ENCODE measurements at places on chromosomes 4 and X. TPM values are rescaled to one million over a fixed set of nuclear protein-coding genes. Genes with fewer than 3 reads are reported as not detected.

- H3K4me3 ChIP-seq, result no peak overlapping the region
- no peaks in the 10 kb centered on the region for H3K4me1 ChIP-seq
Measured at GRCh38 chr4:154559494-154560418, 3.1 kb upstream of the FGB start.

DNA sequence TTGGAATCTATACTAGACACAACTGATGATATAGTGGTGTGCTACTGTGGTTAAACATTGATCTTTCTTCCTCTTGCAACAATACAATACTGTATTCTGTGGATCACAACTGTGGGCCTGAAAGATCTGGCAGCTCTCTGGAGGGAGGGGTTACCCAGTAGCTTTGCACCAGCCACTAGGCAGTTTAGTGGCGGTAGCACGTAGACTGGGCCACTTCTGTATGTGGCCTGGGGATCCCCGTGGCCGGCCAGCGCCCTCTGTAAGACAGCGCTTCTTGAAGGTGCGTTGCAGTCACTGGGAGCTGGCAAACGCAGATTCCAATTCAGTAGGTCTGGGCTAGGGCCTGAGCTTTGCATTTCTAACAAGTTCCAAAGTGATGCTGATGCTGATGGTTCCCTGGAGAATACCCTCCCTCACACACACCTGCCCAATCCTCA is 168.6 kb downstream of the MGST2 start:
- no peaks in the 10 kb centered on the region for H3K27me3 ChIP-seq
- no peak overlapping the region for H3K27ac ChIP-seq
- DNase-seq, result no peak
- no peaks in the 10 kb centered on the region for H3K36me3 ChIP-seq
- H3K4me1 ChIP-seq, result no peaks in the 10 kb centered on the region
- H3K4me3 ChIP-seq, result no peak overlapping the region

DNA sequence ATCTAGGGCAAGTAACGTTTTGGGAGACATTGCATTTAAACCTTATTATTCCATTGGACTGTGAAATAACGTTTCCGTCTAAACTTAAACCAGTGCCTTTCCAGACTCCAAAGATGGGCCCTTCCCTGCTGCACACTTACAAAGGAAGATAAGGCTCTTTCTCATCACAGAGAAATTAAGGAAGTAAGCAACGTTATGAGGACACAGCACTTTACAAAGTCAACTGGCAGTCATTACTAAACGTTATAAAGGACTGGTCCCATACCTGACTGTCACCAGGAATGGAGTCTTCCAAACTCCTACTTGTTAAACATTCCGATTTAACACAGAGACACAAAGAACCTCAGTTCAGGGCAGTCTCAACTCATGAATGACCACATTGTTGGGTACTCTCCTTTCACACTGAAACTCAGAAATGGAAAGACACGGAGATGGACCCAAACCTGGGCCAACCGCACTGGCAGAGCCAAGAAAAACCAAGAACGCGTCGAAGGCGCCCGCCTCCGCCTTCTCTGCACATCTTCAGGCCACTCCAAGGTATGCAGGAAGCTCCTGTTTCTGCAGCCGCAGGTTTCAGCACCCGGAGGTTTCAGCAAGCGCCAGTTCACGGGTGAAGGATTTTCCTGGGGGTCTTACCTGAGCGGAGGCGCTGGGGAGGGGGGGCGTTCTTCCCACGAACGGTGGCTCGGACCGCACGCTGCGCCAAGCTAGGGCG is 670 bp downstream of the PAPSS1 start:
- peaks cover 39% of the 10 kb centered on the region for H3K4me1 ChIP-seq
- H3K27me3 ChIP-seq, result no peaks in the 10 kb centered on the region
- H3K27ac ChIP-seq, result peak overlapping the region; percentile 66
- DNase-seq, result peak; percentile 78
- H3K4me3 ChIP-seq, result peak overlapping the region; percentile 98
- H3K36me3 ChIP-seq, result peaks cover 19% of the 10 kb centered on the region

GRCh38 chr4:10701702-10702460 is 17.3 kb upstream of the CLNK start:
- no peaks in the 10 kb centered on the region for H3K27me3 ChIP-seq
- no peak overlapping the region for H3K4me3 ChIP-seq
- no peak overlapping the region for H3K27ac ChIP-seq
- no peaks in the 10 kb centered on the region for H3K36me3 ChIP-seq

FGF13 gene
- total RNA-seq, result not detected

F11 gene
- not detected for total RNA-seq

HAND2 gene
- total RNA-seq, result not detected

FDCSP gene
- total RNA-seq, result not detected

GRCh38 chr4:118739022-118739713 is 54.0 kb downstream of the METTL14 start:
- H3K27ac ChIP-seq, result no peak overlapping the region
- no peak overlapping the region for H3K4me3 ChIP-seq
- peaks cover 57% of the 10 kb centered on the region for H3K36me3 ChIP-seq
- no peaks in the 10 kb centered on the region for H3K27me3 ChIP-seq

SPACA5 gene
- not detected for total RNA-seq

DNA sequence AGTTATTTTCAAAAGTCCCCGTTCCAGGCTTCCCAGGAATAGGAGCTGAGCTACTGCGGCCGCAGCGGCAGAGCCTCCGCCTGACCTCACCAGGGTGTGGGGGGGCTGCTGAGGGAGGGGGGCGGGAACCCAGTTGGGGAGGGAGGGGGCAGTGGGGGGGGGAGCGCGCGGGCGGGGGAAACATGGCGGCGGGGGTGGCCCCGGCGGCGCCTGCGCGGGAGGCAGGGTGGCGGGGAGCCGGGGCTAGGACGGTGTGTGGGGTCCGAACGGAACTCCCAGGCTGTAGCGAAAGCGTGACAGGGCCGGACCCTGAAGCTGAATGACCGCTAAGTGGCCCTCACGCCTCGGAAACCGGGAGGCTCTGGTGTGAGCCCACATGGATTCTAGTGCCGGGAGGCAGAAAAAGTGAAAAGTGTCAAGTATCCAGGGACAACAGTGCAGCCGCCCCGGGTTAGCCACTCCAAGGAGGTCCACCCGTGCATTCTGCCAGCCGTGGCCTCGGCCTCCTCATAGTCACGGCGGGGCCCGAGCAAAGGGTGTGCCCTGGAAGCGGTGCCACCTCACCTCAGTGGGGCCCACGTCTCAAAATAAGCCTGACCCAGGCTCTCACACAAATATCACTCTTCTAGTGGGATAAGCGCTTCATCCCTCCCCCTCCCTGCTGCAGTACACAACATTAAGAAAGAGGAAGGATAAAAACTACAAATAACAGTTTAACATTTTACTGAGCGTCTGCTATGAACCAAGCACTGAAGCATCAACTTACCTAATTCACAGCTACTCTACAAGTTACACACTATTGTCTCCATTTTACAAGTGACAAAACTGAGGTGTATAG is at the start of gene KLHL13:
Gene KLHL13 (minus strand): TSS at position 98 of the 838 bp plus-strand sequence. CDS start 88,337 bp downstream, outside the sequence.
- H3K36me3 ChIP-seq, result no peaks in the 10 kb centered on the region
- DNase-seq, result peak; percentile 48
- no peaks in the 10 kb centered on the region for H3K27me3 ChIP-seq
- peak within 1 kb of the TSS; percentile 66 for H3K4me3 ChIP-seq
- no peak within 1 kb of the TSS for H3K27ac ChIP-seq
- H3K4me1 ChIP-seq, result peaks cover 16% of the 10 kb centered on the region

DNA sequence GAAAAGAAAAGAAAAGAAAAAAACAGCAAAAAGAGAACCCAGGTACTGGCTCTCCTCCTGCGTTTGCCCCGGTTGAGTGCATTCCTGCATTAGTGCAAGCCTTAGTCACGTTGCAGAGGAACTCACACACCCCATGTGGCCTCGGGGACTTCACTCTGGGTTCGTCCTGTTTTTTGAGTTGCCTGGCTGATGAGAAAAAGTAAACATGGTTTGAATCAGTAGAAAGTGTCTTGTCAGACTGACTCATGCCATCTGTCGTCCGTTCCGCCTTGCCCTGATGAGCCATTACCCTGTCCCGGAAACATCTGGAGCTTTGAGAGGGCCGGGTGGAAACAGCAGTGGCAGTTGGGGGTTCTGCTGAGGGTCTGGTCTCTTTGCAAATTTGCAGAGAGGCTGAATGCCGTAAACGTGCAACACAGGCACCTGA is 16.3 kb downstream of the CD99 start:
- peak overlapping the region; percentile 87 for H3K27ac ChIP-seq
- peak; percentile 81 for DNase-seq

DNA sequence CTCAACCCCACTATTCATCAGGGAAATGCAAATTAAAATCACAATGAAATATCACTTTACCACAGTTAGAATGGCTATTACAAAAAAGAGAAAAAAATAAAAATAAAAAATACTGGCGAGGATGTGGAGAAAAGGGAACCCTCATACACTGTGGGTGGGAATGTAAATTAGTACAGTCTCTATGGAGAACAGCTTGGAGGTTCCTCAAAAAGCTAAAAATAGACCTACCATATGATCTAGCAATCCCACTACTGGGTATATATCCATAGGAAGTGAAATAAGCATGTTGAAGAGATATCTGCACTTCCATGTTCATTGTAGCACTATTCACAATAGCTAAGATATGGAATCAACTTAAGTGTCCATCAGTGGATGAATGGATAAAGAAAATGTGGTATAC is 50.5 kb upstream of the PAGE1 start:
- H3K4me3 ChIP-seq, result no peak overlapping the region
- no peak for DNase-seq
- H3K27ac ChIP-seq, result no peak overlapping the region
- peaks cover 8% of the 10 kb centered on the region for H3K4me1 ChIP-seq
- H3K27me3 ChIP-seq, result no peaks in the 10 kb centered on the region

GRCh38 chr4:42350611-42351182 is 46.6 kb upstream of the SHISA3 start:
- no peaks in the 10 kb centered on the region for H3K4me1 ChIP-seq
- DNase-seq, result peak; percentile 15
- no peak overlapping the region for H3K4me3 ChIP-seq
- H3K27ac ChIP-seq, result no peak overlapping the region

ATXN3L gene
- not detected for total RNA-seq

DNA sequence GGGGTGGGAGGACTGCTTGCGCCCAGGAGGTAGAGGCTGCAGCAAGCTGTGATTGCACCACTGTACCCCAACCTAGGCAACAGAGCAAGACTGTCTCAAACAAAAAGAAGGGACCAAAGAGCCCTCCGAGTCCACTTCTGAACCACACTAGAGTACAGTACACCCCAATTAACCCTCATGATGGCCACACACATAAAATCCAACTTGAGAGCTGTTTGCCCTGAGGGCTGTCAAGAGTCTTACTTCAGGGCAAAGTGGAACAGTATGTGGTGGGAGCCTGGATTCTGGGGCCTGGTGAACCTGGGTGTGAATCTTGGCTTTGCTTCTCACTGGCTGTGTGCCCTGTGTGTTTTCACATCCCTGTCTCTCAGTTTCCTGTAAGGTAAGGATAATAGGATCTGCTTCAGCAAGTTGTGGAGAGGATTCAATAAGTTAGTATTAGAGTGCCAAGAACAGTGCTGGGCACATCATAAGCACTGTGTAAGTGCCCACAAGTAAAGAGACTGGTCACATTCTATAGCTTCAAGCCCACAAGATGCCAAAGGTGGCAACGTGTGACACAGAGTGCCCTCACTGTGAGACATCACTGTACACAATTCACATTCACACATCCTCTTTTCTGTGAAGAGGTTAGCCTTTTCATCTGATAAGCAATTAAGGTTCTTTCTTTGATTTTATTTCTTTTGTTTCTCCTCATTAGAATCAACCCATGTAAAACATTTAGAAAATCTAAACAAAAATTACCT is 52.1 kb downstream of the LEF1 start:
- H3K27me3 ChIP-seq, result no peaks in the 10 kb centered on the region
- H3K4me1 ChIP-seq, result no peaks in the 10 kb centered on the region
- H3K4me3 ChIP-seq, result no peak overlapping the region

- no peaks in the 10 kb centered on the region for H3K36me3 ChIP-seq
- H3K27me3 ChIP-seq, result no peaks in the 10 kb centered on the region
- H3K4me1 ChIP-seq, result no peaks in the 10 kb centered on the region
- no peak for DNase-seq
Measured at GRCh38 chr4:3462790-3463415, at the start of gene DOK7. TSS of gene DOK7 (plus strand) at chr4:3463306. CDS start at chr4:3463376, 70 bp downstream.

CD38 gene
- total RNA-seq, result 3.6 TPM

TBC1D25 gene
- 14.4 TPM for total RNA-seq

VCX3B gene
- total RNA-seq, result not detected

DNA sequence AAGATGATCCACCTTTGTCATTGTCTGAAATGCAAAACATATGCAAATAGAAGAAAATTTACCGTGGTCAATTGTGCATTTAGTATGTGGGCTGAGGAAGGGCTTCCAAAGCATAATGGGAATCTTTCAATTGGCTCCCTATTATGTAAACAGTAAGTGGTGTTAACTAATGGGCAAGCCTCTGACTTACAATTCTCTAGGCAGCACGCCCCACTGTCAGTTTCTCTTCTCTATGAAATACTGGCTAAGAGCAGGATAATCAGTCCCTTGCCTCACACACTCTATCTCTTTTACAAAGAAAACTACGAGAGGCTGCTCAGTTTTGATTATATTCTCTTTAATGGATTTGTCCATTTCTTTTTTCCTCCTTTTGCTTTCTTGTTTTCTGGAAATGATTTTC is 1272.6 kb downstream of the PCDH19 start:
- no peak overlapping the region for H3K4me3 ChIP-seq
- no peak for DNase-seq
- no peak overlapping the region for H3K27ac ChIP-seq
- no peaks in the 10 kb centered on the region for H3K36me3 ChIP-seq

GRCh38 chr4:186953599-186954260 is 230.1 kb upstream of the FAT1 start:
- no peak overlapping the region for H3K27ac ChIP-seq
- no peak for DNase-seq
- H3K36me3 ChIP-seq, result no peaks in the 10 kb centered on the region
- no peaks in the 10 kb centered on the region for H3K27me3 ChIP-seq
- H3K4me3 ChIP-seq, result no peak overlapping the region

- H3K27me3 ChIP-seq, result no peaks in the 10 kb centered on the region
- no peaks in the 10 kb centered on the region for H3K36me3 ChIP-seq
- DNase-seq, result no peak
- no peak overlapping the region for H3K27ac ChIP-seq
Measured at GRCh38 chrX:120271218-120271617, 20.6 kb downstream of the ZBTB33 start.

DCAF16 gene
- 54.0 TPM for total RNA-seq

GRCh38 chr4:12963291-12963690 is 520.8 kb downstream of the RAB28 start:
- DNase-seq, result no peak
- no peaks in the 10 kb centered on the region for H3K36me3 ChIP-seq
- H3K4me3 ChIP-seq, result no peak overlapping the region
- no peak overlapping the region for H3K27ac ChIP-seq

DNA sequence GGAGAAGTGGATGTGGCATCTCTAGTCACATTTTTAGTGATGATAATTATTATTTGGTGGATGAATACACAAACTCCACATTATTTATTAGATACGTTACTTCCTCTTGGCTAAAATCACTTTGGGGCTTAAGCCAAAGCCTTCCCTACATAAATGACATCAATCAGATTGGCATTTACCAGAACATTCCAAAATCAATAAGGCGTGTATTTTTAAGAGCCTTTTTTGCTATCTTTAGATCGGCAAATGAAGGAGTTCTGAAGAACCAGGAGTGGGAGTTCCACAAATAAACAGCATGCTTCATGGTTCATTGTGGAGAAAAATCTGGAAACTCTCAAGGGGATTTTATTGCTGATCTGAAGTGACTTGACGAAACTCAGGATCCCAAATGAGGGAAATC is 89.7 kb downstream of the AMELX start:
- H3K27ac ChIP-seq, result no peak overlapping the region
- DNase-seq, result no peak
- H3K36me3 ChIP-seq, result no peaks in the 10 kb centered on the region
- no peak overlapping the region for H3K4me3 ChIP-seq

- H3K4me1 ChIP-seq, result no peaks in the 10 kb centered on the region
- H3K36me3 ChIP-seq, result no peaks in the 10 kb centered on the region
- no peak for DNase-seq
- H3K27me3 ChIP-seq, result no peaks in the 10 kb centered on the region
- H3K27ac ChIP-seq, result no peak overlapping the region
Measured at GRCh38 chr4:13953083-13953482, 325.6 kb upstream of the BOD1L1 start.

Data from Karpas-422 (cell line).